ENCODE measurements at places on chromosomes 4 and X. TPM values are rescaled to one million over a fixed set of nuclear protein-coding genes. Genes with fewer than 3 reads are reported as not detected.

Gene OTUD6A
- not detected for total RNA-seq

Gene SPARCL1
- total RNA-seq, result 361 TPM

Gene TEX13B
- total RNA-seq, result not detected

Gene PPEF1
- 0.30 TPM for total RNA-seq

Gene ERAS
- total RNA-seq, result not detected

Gene TMSB15A
- total RNA-seq, result not detected

DNA sequence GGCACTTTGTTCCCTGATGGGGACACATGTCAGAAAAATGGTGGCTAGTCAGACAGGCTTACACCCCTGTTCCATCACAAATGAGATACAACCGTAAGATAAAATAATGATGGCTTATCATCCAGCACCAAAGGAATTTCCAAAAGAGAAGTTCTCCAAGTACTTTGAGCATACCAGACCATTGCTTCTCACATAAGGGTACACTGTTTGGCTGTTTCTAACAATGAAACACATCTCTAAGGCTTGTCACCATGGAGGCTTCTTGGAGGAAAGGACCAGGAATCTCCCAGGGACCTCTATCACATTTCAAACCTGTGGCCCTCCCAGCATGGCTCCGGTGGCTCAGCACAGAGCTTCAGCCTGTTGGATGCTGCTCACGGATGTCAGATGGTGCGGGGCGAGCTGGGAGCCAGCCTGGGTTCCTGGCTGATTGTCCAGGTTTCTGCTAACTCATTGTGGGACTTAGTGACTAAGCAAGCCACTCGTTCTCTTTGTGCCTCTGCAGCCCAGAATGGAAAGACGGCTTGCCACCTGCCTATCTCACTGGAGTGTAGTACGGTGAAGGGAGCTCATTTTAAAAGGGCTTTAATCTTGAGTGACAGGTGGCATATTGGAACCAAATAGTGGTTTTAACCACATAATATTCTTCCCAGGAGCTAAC is 54.5 kb downstream of the FHDC1 start:
- DNase-seq, result no peak

- no peak for DNase-seq
Measured at GRCh38 chrX:46642145-46642544, 68.6 kb downstream of the CHST7 start.

- DNase-seq, result no peak
Measured at GRCh38 chrX:8034058-8034457, 106.8 kb upstream of the PNPLA4 start.

DNA sequence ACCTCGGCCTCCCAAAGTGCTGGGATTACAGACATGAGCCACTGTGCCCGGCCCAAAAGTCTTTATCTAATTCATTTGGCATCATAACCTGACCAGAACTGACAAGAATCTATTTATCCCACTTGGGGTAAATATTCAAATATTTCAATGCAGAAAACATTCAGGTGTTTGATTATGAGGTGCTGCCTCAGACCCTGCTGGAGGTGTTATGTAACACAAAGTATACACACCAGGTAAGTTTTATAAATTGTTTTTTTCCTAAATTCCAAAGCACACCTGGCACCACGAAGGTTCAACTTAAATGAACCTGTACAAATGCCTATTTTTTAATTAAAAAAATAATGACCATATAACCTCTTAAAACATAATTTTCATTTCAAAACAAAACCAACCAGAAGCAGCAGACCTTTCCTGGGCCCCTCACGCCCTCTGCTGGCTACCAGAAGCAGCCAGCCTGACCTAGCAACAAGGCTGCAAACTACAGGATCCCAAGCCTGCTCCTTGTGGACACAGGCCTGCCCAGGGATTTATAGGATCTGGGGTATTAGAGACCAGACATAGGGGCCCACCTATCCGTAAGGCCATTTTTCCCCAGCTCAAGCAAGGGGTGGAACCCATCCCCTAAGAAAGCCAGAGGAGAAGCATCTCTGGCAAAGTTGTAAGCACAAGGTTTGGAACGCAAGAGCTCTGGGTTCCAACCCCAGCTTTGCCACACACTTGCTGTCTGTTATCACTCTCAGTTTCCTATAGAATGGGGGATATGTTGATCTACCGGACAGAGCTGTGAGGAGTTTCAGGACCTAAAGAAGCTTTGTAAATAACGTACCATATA is 11.7 kb downstream of the OTUD5 start:
- peak; percentile 47 for DNase-seq

GRCh38 chr4:167986044-167986443 is 106.3 kb upstream of the ANXA10 start:
- DNase-seq, result no peak

DNA sequence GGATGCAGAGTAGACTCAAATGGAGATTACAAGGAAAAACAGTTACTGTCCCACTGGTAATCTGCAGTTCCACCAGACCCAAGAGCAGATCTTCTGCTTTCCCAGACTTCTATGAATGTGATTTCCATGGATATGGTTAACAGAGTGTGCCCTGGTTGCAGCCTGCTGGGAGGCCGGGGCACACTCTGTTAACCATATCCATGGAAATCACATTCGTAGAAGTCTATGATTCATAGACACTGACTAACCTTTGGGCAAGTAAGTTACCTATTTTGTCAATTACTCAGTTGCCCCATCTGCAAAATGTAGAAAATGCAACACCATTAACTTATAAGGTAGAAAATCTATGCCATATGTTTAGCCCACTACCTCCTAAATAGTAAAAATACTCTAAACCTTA is 443.1 kb upstream of the PITX2 start:
- DNase-seq, result no peak

- DNase-seq, result no peak
Measured at GRCh38 chr4:98493296-98493695, 165.1 kb downstream of the TSPAN5 start.

DNA sequence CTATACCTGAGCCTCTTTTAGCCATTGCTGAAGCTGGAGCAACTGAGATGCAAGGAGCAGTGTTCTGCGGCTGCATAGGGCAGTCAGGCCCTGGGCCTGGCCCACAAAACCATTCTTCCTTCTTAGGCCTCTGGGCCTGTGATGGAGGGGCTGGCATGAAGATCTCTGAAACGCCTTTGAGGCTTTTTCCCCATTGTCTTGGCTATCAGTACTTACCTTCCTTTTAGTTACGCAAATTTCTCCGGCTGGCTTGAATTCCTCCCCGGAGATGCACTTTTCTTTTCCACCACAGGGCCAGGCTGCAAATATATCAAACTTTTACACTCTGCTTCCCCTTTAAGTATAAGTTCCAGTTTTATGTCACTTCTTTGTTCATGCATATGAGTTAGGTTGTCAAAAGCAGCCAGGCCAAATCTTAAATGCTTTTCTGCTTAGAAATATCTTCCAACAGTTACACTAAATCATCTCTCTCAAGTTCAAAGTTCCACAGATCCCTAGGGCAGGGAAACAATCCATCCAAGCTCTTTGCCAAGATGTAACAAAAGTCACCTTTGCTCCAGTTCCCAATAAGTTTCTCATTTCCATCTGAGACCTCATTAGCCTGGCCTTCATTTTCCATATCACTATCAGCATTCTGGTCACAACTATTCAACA is 194.4 kb upstream of the PCDH7 start:
- DNase-seq, result no peak

DNA sequence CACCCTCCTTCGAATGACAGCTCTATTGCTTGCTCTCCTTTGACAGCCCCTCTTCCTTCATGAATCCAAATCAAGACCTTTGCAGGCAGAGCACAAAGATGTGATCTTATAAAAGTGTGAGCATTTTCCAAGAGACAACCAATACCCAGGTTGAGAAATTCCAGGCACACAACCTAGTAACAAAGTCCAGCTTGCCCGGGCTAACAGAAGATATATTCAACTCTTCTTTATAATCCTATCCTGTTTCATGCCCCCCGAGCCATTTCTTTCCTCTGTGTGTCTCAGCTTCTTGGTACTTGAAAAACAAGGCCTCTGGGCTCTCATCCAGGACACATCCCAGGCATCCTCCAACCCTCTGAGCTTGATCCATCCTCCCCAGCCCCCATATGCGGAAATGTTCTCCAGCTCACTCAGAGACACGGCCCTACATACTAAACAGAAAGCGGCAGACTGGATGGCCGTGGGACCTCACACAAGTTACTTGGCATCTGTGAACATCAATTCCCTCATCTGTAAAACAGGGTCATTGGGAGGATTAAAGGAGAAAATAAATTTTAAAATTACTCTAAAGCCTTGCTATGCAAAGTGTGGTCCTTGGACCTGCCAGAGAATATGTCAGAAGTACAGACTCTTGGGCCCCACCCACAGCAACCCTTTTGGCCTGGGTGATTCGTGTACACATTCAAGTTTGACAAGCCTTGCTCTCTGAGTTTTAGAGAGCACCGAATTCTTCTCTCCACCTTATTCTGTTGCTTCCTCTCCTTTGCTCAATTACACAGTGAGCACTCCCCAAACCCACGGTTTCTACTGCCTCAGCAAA is 627.0 kb downstream of the BCOR start:
- no peak for DNase-seq

Measured in Right ventricle myocardium superior (tissue), 1 donor.